ENCODE measurements at places on chromosomes 1 and 21.

- DNase-seq = no peak
Observed at GRCh38 chr21:38476385-38476784, 21.9 kb downstream of the ERG start.

DNA sequence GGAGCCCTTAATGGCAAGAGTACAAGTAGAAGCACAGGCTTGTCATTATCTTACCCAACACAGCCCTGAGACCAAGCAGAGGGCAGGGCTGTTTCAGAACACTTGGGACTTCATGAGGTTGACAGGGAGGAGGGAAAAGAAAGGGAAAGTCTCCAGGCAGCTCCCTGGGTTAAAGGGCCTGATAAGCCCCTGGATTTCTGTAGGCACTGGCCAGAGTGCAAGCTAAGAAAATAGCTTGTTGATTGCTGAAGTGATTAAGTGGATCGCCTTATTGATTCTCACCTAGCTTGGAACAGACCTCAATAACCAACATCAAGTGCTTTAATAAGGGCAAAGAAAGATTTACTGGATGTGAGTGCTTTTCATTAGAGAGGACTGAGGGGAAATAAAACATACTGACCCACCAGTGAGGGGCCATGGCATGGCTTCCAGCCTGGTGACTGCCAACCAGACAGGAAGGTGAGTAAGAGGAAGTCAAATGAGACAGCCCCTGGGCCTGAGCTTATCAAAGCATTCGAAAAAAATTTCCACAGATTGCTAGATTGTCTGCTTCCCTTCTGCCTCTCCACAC lies 121.4 kb upstream of the NFIA start:
- no peak for DNase-seq

DNA sequence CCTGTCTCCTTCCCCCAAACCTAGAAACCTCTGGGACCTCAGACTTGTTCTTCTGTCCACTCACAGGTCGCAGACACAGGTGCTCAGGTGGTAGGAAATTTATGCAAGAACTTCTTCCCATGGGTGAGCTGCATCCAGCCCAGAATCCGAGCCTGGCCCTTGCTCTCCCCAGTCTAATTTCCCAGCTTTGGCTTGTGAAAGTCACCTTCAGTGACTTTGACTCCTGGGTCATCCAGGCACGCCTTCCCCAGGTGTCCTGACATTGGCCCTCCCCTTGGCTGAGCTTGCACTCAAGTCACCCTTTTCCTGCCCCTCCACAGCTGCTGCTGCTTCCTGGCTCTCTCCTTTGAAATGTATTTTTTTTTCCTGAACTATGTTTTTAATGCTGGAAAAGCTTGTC lies 6.6 kb downstream of the IPO13 start:
- no peak for DNase-seq

DNA sequence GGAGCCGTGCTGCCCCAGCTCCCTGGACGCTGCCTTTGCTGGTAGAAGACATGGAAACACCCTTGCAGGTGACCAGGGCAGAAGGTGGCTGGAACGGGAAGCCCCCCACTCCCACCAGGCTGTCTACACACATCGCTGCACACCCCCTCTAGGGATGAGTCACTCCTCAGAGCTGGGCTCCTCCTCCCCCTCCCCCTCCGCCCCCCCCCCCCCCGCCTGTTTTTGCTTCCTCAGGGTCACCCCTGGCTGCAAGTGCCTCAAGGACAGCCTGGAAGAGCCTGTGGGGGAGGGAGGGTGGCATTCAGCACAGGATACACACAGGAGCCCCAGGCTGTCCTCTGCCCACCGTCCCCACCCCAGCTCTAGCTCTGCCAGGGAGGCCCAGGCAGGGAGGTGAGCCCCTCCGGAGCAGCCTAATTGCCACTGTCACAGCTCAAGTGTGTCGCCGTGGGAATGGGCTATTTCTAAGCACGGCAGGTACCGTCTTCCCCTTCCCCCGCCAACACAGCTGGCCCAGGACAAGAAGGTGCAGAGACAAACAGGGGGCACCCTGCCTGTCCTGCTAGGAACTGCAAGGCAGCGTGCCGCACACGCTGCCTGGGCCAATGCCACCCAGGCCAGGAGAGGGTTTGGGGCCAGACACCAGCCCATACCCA lies 2.5 kb downstream of the FNDC10 start:
- no peak for DNase-seq

GRCh38 chr1:226549937-226550671 lies 1.5 kb downstream of the STUM start:
- peak; percentile 9 for DNase-seq

DNA sequence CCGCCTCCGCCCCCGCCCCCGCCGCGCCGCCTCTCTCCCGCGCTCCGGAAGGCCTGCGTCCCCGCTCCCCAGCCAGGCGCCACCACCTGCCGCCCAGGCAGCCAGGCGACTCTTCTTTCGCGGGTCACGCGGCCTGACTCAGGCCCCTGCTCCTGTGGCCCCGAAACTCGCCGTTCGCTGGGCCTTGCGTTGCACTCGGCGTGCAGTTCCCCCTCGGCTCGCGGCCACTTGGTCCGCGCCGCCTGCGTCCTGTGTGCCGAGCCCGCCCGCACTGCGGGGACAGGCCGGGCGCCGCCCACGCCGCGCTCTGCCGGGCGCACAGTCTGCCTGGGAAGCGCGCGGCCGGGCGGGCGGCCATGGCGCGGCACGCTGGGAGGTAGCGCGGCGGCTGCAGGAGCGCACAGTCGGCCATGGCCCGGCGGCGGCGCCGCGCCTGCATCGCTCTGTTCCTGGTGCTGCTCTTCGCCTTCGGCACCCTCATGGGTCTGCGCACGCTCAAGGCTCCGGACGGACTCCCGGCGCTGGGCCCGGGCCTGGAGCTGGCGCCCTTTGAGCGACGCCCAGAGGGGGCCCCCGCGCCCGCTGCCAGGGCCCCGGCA lies at the start of gene MANEAL:
Gene MANEAL (plus strand): TSS at position 75 of the 599 bp plus-strand sequence. CDS start 336 bp downstream, at position 411.
- peak; percentile 24 for DNase-seq

- no peak for DNase-seq
Observed at GRCh38 chr1:55155522-55155921, 59.6 kb downstream of the USP24 start.

DNA sequence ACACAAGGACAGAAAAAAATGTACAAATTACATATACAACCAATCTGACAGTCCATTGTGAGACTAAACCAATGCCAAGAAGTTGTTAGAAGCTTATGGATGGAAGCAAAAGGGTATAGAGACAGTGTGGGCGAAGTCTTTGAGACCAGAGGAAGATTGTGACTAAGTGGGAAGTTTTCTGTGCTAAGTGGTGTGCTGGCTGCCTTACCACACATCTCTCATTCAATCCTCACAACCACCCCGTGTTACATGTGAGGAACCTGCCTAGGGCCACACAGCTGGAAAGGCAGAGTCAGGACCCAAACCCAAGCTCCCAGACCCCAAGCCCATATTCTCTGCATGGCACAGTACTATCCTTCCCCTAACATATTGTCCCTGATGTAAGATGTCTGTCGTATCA lies 53.5 kb upstream of the DUSP10 start:
- DNase-seq = no peak

- DNase-seq = no peak
Observed at GRCh38 chr1:184114818-184115398, 63.4 kb downstream of the TSEN15 start.

DNA sequence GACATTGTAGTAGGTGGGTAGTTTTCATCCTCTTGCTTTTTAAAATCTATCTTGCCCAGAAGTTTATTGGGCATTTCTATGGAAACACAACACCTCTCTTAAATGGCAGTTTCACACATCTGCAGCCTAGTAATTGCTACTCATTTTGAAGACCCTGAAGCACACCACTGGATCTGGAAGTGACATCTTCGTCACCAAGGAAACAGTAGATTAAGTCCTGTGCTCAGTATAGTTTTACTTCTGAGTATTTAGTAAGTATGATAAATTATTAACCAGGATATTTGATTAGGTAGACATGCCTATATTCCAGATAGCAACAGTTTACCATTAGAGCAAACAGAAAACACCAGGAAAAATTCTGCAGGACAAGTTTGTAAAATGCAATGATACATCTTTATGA lies 48.7 kb downstream of the UCK2 start:
- DNase-seq = no peak

DNA sequence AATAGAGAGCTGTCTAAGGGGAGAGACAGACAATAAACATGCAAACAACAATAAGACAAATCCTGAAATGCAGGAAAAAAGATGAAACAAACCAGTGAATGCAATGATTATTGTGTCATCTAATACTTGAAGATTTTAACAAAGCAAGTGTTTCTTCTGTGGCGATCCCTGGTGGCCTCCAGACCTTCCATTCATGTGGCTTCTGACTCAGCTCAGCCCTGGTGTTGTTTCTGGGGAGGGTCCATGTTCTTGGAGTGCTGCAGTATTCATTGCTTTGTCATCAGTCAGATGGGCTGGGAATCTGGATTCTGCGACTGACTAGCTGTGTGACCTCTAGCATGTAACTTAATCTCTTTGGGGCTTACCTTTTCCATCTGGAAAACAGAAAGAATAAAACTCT lies 1.5 kb upstream of the C2CD4D start:
- no peak for DNase-seq

GRCh38 chr1:168939947-168940223 lies 166.6 kb upstream of the ATP1B1 start:
- no peak for DNase-seq

DNA sequence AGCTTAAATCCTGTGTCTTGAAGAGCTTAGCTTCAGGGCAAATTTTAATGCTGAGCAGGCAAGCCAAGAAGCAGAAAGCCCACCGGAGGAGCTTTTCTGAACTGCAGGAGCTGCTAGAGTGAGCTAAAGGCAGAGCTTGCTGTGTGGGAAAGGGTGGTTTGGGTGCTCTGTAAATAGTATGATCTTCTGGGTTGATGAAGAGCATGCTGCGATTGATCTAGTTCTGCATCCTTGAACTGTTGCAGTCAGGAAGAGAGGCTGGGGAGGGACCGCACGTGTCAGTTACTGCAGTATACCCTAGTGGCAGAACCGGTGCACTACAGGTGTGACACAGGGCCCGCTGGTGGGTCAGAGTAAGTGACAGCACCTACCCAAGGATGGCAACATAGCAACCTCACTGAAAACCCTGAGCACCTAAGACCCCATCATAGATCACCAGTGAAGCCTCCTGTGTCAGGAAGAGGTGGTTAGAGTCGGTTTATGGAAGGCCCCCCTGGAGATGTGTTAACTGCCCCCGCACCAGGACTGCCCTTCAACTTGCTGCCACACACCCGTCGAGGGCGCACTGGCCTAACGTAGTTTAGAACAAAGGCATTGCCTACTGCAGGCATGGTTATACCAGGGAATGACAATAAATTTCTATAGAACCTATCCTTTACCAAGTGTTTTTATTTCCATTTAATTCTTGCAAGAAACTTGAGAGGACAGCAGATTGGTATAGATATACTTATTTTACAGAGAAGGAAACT lies 146.0 kb upstream of the KIAA0040 start:
- peak; percentile 48 for DNase-seq

GRCh38 chr1:30321996-30322858 lies 401.2 kb downstream of the MATN1 start:
- DNase-seq = no peak

DNA sequence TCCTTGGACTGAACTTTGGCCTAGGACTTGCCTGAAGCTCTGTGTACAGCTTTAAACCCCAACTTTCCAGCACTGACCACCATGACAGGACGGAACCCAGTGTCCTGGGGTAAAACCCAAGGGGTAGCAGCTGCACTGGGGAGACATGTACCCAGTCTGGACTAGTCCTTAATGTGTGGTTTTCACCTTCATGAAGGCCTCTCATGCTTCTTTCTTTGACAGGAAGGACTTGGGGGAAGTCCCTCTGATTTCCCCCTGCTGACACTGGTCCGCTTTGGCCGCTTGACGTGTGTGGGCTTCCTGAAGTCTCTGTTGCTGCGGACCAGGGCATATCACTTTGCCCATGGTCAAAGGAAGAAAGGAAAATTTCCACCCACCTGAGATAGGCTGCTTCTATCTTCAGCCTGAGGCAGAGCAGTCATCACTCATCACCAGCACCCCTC lies 66.3 kb upstream of the PRDX6 start:
- peak; percentile 22 for DNase-seq

DNA sequence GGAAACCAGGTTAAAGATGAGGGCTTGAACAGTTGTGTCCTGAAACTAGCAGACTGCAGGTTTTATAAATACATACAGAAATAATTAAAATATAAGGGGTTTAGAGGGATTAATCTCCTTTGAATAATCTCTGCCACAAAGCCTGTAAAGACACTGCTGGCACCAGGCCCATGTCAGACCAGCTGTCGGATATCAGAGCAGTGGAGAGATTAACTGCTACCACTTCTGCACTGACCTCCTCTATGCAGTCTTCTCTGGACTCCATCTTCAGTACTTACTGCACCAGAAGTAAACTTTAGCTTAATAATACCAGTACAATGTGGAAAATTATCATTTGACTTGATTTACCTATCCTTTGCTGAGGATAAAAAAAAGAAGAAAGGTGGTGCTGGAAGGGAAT lies 128.6 kb downstream of the LHX4 start:
- no peak for DNase-seq

DNA sequence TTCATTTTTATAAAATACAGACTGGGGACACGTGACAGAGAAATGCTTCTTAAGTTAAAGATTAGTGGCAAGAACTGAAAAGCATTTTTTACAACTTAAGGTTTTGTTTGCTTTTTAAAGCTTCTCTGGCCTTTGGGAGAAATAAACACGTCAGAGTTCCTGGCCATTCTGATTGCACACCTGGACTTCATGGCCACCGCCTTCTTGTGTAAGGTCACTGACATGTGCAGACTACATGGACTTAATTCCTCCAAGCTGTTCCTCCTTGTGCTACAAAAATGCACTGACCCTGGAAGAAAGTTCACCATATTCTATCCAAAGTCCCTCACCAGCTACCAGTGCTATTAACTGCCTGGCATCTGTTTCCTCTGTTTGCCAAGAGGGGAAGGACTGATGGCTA lies 56.1 kb downstream of the GADD45A start:
- DNase-seq = no peak

- no peak for DNase-seq
Observed at GRCh38 chr1:207958376-207959139, 47.6 kb upstream of the CD34 start.

GRCh38 chr1:47791879-47792608 lies 205.1 kb downstream of the TRABD2B start:
- no peak for DNase-seq

GRCh38 chr1:211133393-211133835 lies 534 bp downstream of the KCNH1 start:
- DNase-seq = no peak

DNA sequence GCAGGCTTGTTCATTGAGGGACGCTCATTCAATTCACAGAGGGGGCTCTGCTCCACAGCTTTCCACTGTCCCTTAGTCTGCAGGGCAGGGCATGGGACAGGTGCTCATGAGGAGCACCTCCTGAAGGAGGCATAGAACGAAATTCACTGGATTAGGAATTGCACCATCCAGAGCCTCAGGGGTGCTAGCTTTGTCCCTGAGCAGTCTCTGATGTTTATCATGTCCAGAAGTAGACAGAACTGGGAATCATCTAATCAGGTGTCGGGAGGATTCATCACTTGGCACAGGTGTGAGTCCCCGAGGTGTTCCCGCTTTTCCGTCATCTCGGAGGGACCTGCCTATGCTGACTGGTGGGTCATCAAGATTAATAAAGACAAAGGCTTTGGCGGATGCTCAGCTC lies 321.4 kb downstream of the AJAP1 start:
- no peak for DNase-seq

Measured in CD4-positive, alpha-beta T cell treated with Interleukin-21 for 1 hour (primary cell).